ENCODE measurements at places on chromosomes 3 and 15. TPM values are rescaled to one million over a fixed set of nuclear protein-coding genes. Genes with fewer than 3 reads are reported as not detected.

DNA sequence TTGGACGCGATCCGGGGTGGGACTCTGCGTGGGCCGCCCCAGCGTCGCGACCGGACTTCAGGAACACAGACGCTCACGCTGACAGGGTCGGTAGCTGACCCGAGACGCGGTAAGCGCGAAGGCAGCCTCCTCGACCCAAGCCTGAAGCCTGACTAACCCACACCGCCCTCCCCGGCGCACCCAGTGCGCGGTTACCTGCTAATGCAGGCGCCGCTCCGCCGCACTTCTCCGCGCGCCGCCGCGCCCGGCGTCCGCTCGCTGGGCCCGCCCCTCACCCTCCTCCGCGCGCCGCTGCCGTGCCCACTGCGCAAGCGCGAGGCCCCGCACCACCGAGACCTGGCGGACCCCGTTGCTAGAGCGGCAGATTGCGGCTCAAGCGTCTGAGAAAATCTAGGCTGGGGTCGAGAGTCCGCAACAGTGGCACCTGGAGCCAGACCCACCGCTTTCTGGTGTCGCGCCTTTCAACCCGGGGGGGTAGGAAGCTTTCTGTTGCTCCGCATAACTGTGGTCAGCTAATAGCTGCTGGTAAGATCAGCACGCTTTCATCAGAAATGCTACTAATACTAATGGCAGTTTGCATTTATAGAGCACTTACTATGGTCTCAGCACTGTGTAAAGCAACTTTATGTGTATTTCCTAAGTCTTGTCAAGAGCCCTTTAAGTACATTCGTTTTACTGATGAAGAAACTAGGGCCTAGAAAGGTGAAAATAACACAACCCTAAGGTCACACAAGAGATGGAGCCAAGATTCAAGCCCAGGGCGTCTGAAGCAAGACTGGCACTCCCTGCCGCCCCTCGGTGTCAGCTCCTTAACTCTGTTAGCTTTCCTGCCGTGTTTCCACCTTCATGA, at the start of gene TBCCD1:
TSS of gene TBCCD1 (minus strand) at position 268 of the 850 bp plus-strand sequence. CDS start 3,010 bp downstream, outside the sequence.
- peak; percentile 95 for DNase-seq
- H3K4me3 ChIP-seq = peak within 1 kb of the TSS; percentile 92
- no peaks in the 10 kb centered on the region for H3K27me3 ChIP-seq
- H3K36me3 ChIP-seq = no peaks in the 10 kb centered on the region
- peaks cover 50% of the 10 kb centered on the region for H3K4me1 ChIP-seq

Gene FES
- total RNA-seq = 2.4 TPM

Gene AGTR1
- 2.2 TPM for total RNA-seq

DNA sequence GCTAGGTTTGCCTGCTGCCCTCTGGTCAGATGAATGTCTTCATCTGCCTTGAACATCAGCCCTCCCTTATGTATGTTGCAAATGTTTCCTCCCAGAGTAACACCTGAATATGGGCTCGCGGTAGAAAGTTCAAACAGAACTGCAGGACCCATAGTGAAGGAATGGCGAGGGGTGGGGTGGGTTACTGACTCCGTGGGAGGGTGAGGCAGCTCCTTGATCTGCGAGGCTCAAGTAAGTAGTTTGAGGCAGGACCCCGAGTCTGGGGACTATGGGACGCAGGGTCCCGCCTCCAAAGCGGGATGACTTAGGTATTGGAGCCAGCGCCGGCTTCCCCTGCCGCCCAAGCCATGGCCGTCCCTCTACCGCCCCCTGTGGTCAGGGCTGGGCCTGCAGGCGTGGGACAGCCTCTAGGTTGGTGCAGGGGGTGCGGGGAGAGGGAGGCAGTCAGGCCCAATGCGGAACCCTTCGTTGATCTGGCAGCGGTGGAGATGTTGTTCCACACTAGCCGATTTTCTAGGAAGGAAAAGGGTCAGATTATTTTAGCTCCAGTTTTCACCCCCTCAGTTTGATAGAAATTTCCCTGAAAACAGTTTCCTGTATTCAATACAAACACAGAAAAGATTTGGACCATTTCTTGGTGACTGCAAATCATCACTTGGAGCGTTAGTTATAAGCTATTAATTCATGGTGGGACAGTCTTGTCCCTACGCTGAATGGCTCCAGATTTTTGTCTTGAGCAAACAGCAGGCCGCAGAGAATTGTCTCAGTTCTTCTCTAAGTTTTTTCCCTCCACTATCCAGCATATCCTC, 72.3 kb downstream of the CORO2B start:
- DNase-seq = no peak
- H3K27me3 ChIP-seq = no peaks in the 10 kb centered on the region
- H3K36me3 ChIP-seq = peaks cover 20% of the 10 kb centered on the region
- no peak overlapping the region for H3K27ac ChIP-seq

- H3K36me3 ChIP-seq = no peaks in the 10 kb centered on the region
- H3K27me3 ChIP-seq = peaks cover 23% of the 10 kb centered on the region
- DNase-seq = no peak
These were observed 25.7 kb downstream of the DCLK3 start for GRCh38 chr3:36738702-36739101.

Gene SLC15A2
- total RNA-seq = 0.92 TPM

Gene ZNF660
- total RNA-seq = 5.3 TPM

GRCh38 chr15:68339481-68339880, 61.9 kb downstream of the FEM1B start:
- DNase-seq = no peak
- H3K27ac ChIP-seq = peak overlapping the region; percentile 99
- H3K36me3 ChIP-seq = peaks cover 60% of the 10 kb centered on the region
- H3K4me1 ChIP-seq = peaks cover 89% of the 10 kb centered on the region

GRCh38 chr15:52699457-52699856, 20.3 kb upstream of the ATOSA start:
- no peak overlapping the region for H3K27ac ChIP-seq
- no peaks in the 10 kb centered on the region for H3K4me1 ChIP-seq
- DNase-seq = no peak
- H3K27me3 ChIP-seq = peaks cover 10% of the 10 kb centered on the region
- H3K4me3 ChIP-seq = no peak overlapping the region

Gene LSMEM2
- not detected for total RNA-seq

- H3K4me1 ChIP-seq = peaks cover 49% of the 10 kb centered on the region
- H3K36me3 ChIP-seq = no peaks in the 10 kb centered on the region
- no peak overlapping the region for H3K27ac ChIP-seq
- DNase-seq = no peak
- H3K27me3 ChIP-seq = no peaks in the 10 kb centered on the region
- no peak overlapping the region for H3K4me3 ChIP-seq
These were observed 19.3 kb downstream of the CCDC12 start for GRCh38 chr3:46957092-46957820.

Gene PROS1
- 25.6 TPM for total RNA-seq

Gene GPR87
- not detected for total RNA-seq

GRCh38 chr15:70617076-70617910, 146.1 kb downstream of the UACA start:
- H3K4me3 ChIP-seq = no peak overlapping the region
- peaks cover 22% of the 10 kb centered on the region for H3K4me1 ChIP-seq
- H3K27ac ChIP-seq = no peak overlapping the region
- no peaks in the 10 kb centered on the region for H3K27me3 ChIP-seq
- peaks cover 9% of the 10 kb centered on the region for H3K36me3 ChIP-seq

Measured in chondrocyte (in vitro differentiated cells).